ENCODE measurements at places on chromosomes 4 and X.

DNA sequence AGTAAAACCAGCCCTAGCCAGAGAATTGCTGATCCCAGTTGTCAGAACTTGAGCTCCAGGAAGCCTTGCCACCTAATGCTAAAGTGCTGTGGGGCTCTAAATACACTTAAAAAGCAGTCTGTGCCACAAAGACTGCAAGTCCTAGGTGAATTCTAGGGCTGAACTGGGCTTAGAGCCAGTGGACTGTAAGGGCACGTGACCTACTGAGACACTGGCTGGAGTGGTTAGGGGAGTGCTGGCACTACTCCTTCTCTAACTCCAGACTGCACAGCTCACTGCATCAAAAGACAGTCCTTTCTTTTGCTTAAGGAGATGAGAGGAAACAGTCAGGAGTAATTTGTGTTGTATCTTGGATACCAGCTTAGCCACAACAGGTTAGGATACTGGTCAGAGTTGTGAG lies 1240.2 kb downstream of the FAM133A start:
- no peak for DNase-seq

DNA sequence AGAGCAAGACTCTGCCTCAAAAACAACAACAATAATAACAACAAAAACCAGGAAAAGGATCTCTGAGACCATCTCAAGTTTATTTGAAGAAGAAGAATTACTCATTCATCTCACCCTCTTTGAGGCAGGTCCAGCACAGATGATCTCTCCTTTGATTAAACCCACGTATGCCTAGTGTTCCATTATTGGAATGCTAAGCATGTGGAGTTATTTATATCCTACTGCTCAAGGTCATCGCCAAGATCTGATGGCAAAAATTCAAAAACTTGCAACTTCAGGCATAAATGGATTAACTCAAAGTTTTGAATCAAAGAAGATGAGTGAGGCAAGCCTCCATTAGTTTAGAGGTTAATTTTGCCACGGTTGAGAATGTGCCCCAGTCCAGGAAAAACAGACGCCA lies 184.2 kb downstream of the DHRSX start:
- no peak for DNase-seq

GRCh38 chr4:57157596-57158137 lies 47.5 kb upstream of the IGFBP7 start:
- no peak for DNase-seq

DNA sequence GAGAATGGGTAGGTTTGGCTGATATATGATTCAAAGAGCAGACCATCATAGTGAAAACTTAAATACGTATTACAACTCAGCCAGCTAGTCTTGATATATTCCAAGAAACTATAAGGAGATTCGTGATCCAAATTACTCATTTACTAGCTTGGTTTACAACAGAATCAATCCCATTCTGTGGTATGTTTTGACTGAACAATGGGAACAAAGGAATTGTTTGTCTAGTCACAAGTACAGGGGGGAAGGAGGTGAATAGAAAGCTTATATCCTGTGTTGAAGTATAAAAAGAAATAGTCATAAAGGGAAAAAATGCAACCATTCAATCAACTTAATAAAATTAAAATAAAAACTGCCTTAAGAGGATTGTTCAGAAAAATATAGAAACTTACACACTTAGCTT lies 17.0 kb downstream of the C4orf54 start:
- no peak for DNase-seq

DNA sequence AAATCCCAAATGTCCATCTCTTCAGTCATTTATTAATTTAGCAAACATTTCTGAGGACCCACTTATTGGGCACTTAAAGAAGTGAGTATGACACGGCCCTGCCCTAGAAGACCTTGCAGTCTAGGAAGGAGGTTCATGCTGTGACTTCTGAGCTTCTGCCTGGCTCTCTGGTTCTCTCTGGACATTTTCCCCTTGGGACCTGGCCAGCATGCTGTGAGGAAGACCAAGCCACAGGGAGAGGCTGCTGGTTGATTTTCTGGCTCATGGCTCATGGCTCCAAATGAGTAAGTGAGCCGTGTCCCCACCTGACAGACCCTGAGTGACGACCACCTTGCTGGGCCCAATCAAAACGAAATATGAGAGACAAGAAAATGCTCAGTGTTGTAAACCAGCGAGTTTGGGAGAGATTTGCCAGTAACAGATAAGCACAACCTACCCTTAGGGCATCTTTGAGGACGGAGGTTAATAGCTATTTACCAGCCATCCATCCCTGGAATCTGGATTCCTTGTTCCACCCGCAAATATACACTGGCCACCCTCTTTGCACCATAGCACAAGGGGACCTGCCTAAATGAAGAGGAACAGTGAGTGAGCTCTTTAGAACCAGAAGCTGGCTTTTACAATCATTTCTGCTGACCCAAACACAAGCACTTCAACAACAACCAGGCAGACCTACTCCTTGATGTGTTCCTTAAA lies 876 bp downstream of the MPP1 start:
- no peak for DNase-seq

GRCh38 chr4:168849030-168849675 lies 160.9 kb downstream of the CBR4 start:
- DNase-seq, result no peak

DNA sequence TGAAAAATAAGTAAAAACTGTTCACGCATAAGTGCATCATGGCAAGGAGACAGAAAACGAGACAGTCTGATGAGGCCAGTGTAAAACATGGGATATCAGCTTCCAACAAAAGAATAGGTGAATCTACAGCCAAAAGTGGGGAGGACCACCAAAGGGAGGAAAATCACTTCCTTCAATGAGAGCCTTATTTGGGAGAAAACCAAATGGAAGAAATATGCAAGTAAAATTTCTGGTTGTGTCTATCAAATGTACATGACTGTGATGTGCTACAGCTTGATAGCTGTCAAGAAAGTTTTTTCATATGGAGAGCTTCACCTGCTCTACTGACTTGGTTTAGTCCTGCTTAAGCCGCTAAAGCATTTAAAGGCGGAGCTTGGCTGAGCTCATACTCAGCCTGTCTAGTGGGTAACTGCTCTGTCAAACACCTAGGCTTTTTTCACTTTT lies 66.2 kb downstream of the MAGEA1 start:
- DNase-seq, result no peak
